ENCODE measurements at places on chromosomes 16 and 17.

DNA sequence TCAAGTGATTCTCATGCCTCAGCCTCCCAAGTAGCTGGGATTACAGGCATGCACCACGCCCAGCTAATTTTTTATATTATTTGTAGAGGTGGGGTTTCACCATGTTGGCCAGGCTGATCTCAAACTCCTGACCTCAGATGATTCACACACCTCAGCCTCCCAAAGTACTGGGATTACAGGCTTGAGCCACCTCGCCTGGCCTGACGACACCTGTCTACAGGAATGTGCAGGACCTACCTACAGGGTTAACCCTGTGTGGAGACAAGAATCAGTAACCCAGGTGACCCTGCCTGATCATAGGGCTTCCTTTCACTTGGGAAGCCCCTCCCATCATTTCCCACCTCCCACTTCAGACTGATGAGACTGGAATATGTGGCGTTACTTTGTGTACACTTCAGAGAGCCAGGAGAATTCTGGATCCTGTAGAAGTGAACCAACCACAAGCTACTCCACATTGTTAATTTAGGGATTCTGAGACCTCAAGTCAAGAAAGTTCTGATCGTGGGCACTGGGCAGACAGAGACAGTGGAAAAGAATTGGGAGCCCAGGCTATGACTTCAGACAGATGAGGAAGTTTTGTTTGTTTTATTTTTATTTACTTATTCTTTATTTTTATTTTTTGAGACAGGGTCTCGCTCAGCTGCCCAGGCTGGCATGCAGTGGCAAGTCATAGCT, 5.7 kb upstream of the MILR1 start:
- no peak for DNase-seq

- DNase-seq = no peak
Observed at GRCh38 chr17:260944-261343, 79.5 kb upstream of the DOC2B start.

DNA sequence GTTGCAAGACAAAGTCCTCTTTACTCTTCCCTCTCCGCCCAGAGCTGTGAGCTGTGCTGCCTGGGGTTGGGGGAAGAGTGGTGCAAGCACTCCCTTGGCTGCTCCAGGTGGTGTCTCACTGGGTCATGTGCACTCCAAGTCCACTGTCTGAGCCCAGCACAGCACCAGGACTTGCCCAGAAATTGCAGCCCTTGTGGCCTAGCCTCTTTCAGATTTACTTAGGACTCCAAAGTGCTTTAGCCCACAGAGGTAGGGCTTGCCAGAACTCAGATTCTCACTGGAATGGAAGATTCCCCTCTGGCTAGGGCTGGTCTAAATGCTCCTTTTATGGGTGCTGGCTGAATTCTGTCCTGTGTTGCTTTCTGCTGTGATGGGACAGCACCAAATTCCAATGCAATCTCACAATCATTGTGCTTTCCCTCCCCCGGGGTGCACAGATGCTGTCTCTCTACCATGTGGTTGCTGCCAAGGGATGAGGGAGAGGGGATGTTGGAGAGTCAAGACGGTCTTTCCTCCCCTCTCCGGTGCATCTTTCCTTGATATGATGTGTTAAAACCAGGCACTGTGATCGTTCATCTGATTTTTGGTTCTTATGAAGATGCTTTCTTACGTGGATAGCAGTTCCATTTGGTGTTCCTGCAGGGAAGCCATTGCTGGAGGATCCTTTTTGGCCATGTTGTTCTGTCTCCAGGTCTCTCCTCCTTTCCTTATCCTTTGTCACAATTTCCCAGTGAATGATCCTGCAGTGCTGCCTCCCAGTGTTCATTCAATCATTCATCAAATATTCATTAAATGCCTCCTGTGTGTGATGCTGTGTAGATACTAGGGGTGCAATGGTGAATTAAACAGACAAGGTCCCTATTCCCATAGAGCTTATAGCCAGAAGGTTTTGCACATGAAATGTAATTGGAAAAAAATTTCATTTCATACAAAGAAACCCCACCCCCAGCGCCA, 216.3 kb downstream of the SPECC1 start:
- DNase-seq = no peak

- DNase-seq = no peak
Observed at GRCh38 chr16:81816351-81816750, 37.3 kb downstream of the PLCG2 start.

GRCh38 chr17:76868176-76868668, at the start of gene MGAT5B:
Gene MGAT5B (plus strand): TSS chr17:76868404. CDS start chr17:76869030, 626 bp downstream.
- DNase-seq = peak; percentile 85

GRCh38 chr16:88549671-88550245, 20.4 kb upstream of the ZC3H18 start:
- no peak for DNase-seq

DNA sequence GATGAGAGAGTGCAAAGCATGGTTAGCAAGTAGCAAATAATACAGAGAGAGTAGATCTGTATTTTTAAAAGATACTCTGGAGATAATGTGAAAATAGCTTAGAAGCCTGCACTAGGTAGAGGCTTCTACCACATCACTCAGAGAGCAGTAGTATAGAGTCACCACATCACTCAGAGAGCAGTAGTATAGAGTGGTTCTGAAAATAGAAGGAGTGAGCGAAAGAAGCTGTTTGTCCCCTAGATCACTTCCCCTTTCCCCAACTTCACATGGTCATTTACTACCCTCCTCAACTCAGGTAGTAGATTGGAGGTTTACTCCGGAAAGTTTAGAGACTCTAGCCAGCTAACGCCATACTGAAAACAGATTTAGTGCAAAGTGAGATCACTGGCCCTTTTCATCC, 17.1 kb downstream of the DGKE start:
- DNase-seq = no peak

- peak; percentile 8 for DNase-seq
Observed at GRCh38 chr16:4060009-4060408, 56.2 kb downstream of the ADCY9 start.

- DNase-seq = no peak
Observed at GRCh38 chr16:4056161-4057105, 59.8 kb downstream of the ADCY9 start.

DNA sequence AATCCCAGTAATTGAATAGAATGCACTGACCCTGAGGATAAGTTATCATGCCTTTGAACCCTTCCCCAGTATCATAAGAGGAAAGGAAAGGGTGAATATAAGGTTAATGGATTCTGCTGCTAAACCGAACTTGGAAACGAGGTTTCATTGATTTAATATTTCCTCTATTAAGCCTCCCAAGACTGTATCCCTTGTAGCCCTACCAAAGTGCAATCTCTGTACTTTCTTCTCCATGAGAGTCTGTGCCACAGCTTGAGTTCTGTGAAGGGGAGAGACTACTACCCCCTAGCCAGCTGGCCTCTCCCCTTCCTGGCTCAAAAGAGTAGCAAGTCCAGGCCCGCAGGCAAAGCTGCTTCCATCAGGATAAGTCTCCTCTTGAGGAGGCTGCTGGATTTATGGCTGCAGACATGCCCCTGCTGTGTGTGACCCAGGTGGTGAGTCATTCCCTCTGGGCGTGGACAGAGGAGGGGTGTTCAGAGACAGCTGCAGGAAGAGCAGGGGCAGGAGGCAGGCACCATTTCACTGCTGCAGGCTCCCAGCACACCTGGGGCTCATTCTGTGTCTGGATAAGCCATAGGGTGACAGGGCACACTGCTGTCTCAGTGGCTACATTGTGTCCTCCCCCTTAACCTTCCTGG, 58.4 kb downstream of the TOM1L2 start:
- DNase-seq = peak; percentile 42

DNA sequence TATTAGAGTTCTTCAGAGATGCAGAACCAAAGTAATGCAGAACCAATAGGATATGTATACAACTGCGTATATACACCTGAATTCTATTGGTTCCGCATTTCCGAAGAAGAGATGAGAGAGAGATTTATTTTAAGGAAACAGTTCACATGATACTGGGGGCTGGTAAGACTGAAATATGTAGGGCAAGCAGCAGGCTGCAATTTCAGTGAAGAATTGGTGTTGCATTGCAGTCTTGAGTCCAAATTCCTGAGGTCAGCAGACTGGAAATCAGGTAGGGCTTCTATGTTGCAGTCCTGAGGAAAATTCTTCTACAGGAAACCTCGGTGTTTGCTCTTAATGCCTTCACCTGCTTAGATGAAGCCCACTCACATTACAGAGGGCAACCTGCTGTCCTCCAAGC, 128.2 kb upstream of the MED13 start:
- DNase-seq = no peak

- no peak for DNase-seq
Observed at GRCh38 chr17:51224402-51225262, 35.2 kb downstream of the MBTD1 start.

GRCh38 chr17:19338031-19338990, 24.2 kb downstream of the B9D1 start:
- peak; percentile 66 for DNase-seq

DNA sequence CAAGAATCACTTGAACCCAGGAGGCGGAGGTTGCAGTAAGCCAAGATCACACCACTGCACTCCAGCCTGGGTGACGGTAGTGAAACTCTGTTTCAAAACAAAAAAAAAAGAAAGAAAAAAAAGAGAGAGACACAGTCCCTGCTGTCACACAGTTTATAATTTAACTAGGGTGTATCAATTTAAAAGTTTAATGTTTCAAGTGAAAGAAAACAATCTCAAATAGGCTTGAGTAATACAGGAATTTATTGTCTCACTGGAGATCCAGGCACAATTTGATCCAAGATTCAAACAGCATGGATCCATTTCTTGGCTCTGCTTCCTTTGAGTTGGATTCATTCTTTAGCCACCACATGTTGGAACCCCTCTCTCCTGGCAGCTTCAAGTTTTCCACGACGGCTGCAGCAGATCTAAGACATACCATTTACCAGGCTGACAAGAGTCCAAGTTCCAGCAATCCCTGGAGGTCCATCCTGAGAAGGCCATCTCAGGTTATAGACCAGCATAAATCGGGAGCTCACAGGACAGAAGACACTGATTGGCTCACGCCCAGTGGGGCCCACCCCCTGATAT, 97.5 kb downstream of the YPEL2 start:
- no peak for DNase-seq

DNA sequence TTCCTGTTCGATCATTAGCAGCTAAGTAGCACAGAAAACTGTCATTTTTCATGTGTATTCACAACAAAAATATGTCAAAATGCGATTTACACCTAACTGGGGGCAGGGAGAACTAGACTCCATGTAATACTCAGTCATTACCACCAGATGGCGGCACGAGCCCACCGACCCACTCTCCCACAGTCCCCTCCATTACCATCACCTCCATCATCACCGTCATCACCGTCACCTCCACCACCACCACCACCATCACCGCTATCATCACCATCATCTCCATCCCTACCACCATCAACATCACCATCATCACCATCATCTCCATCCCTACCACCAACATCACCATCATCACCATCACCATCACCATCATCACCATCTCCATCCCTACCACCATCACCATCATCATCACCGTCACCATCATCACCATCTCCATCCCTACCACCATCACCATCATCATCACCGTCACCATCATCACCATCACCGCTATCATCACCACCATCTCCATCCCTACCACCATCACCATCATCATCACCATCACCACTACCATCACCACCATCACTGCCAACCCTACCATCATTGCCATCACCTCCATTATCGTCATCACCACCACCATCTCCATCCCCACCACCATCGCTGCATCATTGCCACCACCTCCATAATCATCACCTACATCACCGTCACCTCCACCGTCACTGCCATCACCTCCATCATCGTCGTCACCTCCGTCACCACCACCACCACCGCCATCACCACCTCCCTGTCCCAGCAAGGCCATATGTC, 14.4 kb downstream of the NDUFAF8 start:
- DNase-seq = peak; percentile 63

- DNase-seq = peak; percentile 72
Observed at GRCh38 chr17:6755731-6756184, at the start of gene XAF1. Gene XAF1 (plus strand): TSS chr17:6756046. CDS start chr17:6756079, 33 bp downstream.

GRCh38 chr17:5473906-5474305, 5.1 kb upstream of the DHX33 start:
- no peak for DNase-seq

DNA sequence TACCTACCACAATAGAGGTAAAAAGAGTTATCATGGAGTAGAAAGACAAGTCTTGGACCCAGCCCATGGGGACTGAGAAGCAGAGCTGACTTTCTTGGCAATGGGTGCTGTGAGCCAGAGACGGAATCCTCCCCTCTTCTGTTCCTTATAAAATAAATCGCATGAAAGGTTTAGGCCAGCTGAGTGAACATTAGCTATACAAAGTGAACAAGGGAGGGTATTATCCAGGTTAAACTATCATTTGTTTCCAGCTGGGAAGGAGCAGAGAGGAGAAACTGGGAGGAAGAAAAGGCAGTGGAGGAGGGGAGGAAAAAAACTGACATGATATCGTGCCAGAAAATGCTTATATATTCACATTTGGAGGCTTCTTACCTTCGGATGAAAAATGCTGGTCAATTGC, 13.3 kb upstream of the PAFAH1B1 start:
- DNase-seq = no peak

- no peak for DNase-seq
Observed at GRCh38 chr17:9895923-9896322, 9.1 kb downstream of the RCVRN start.

Data from activated CD4-positive, alpha-beta T cell treated with anti-CD3 and anti-CD28 coated beads, Interleukin-2, Interleukin-6, amounts not matched to agents 100 ng/mL and 50 ng/mL, durations not matched to agents 16 hours and 8 hours (primary cell).